ENCODE measurements at places on chromosomes 5 and 9. TPM values are rescaled to one million over a fixed set of nuclear protein-coding genes. Genes with fewer than 3 reads are reported as not detected.

Gene PCDHB14
- 8.4 TPM for total RNA-seq

Gene PIP5KL1
- total RNA-seq: 0.66 TPM

Gene LMX1B
- 0.25 TPM for total RNA-seq

Gene LCN9
- total RNA-seq: not detected

Gene TXNDC8
- total RNA-seq: 0.63 TPM

Gene CCDC180
- total RNA-seq: 5.0 TPM

Gene NTNG2
- 0.66 TPM for total RNA-seq

Gene ADAMTS12
- 7.3 TPM for total RNA-seq

Gene OR1J2
- total RNA-seq: not detected

Gene IFNA2
- not detected for total RNA-seq

Gene PCDHA11
- 6.0 TPM for total RNA-seq

Gene GLDC
- total RNA-seq: 19.0 TPM

Gene DRD1
- total RNA-seq: 0.18 TPM

Gene VLDLR
- 43.4 TPM for total RNA-seq

Gene PLAC8L1
- 0.38 TPM for total RNA-seq

Gene F12
- 1.9 TPM for total RNA-seq

Gene FBXO10
- 12.2 TPM for total RNA-seq

Gene GOLM1
- total RNA-seq: 389 TPM

Gene HNRNPAB
- total RNA-seq: 231 TPM

Gene MAMDC2
- total RNA-seq: 0.24 TPM

Gene KIF24
- total RNA-seq: 6.3 TPM

Gene TAL2
- 0.71 TPM for total RNA-seq

Gene PITX1
- 0.37 TPM for total RNA-seq
